ENCODE measurements at places on chromosomes 3 and 15.

DNA sequence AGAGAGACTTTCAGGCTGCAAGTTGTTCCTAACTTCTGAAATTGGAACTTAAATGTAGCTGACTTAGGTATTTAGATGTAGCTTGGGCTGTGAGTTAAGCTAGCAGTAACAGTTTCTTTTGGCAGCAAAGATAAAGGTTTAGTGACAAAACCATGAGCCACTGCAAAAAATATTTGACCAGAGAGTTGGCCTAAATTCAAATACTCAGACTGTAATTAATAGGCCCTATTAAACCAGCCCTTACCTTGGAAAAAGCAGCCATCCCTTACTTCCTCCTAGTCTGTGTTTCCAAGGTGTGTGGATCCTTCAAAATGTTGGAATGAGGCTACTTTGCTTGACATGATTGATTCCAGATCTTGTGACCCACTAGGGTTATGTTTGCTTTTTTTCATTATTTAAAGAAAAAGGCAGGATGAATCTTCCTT, 8.2 kb downstream of the TPM1 start:
- peak; percentile 66 for DNase-seq

GRCh38 chr3:7800006-7800780, 701.4 kb upstream of the LMCD1 start:
- no peak for DNase-seq

GRCh38 chr3:78706906-78707523, 1060.8 kb downstream of the ROBO1 start:
- no peak for DNase-seq

DNA sequence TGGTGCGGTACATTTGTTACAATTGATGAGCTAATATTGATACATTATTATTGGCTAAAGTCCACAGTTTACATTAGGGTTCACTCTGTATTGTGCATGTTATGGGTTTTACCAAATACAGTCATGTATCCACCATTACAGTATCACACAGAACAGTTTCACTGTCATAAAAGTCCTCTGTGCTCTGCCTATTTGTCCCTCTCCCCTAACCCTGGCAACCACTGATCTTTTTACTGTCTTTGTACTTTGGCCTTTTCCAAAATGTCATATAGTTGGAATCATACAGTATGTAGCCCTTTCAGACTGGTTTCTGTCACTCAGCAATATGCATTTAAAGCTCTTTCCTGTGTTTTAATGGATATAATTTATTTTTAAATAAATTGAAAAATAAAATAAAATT, 83.1 kb upstream of the SLC4A7 start:
- DNase-seq, result no peak

DNA sequence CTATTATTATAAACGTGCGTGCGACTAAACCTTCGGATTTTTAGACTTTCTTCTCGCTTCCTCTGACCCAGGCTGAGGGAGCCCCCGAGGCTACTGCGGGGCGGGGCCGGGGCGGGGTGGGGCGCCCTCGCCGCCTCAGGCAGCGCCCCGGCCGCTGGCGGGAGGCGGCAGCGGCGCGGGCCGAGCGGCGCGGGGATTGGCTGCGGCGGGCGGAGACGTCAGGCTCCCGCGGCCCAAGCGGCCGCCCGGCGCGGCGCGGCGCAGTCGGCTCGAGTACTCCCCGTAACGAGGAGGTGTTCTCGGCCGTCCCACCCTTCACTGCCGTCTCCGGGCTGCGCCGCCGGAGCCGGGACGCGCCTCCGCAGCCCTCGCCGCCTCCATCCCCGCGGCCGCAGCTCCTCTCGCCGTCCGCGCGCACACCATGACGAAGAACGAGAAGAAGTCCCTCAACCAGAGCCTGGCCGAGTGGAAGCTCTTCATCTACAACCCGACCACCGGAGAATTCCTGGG, at the start of gene ATP1B3:
Gene ATP1B3 (plus strand): TSS at position 263 of the 510 bp plus-strand sequence. CDS start 159 bp downstream, at position 422.
- peak; percentile 78 for DNase-seq

DNA sequence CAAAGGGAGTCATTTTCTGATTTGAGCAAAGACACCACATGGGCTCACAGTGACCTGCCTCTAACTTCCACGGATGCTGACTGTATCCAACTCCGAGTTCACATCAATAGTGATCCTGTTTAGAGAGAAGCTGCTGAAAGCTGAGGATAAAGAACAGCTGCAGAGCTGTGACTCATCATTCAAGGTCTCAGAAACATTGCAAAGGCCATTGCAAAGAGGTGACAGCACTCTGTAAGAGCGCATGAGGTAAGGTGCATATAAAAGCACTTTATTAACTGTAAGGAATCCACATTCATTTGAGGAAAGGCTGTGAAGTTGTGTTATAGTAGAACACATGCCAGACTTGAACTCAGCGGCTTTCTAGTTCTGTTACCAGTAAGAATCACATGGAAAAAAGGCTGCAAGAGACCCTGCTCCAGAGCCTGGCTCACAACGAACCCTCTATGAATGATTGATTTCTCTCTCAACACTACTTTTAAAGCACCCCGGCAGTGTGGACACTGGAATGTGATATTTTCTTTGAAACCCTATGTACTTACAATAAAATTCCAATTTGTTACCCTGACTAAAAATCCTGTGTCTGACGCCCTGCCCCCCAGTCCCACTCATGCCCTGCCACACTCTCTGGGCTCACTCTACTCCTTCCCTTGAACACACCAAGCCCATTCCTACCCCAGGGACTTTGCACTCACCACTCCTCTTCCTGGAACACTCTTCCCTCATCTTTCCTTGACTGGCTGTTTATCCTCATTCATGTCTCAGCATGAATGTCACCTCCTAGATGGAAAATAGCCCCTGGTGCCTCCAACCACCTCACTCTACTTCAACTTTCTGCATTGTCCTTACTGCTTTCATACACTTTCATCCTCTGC, 111.2 kb downstream of the LSM3 start:
- peak; percentile 96 for DNase-seq

- no peak for DNase-seq
Measured at GRCh38 chr3:144033240-144033589, 61.6 kb downstream of the DIPK2A start.

DNA sequence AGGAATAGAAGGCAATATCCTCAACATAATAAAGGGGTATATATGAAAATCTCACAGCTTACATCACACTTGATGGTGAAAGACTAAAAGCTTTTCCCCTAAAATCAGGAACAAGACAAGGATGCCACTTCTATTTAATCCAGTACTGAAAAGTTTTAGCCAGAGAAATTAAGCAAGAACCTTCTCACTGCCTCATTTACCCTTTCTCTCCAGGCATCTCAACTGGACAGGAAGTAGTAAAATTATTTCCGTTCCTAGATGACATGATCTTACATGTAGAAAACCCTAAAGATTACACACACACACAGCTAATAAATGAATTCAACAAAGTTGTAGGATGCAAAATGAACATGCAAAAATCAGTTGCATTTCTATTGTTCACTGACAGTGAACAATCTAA, 11.2 kb downstream of the SCAP start:
- DNase-seq, result no peak

DNA sequence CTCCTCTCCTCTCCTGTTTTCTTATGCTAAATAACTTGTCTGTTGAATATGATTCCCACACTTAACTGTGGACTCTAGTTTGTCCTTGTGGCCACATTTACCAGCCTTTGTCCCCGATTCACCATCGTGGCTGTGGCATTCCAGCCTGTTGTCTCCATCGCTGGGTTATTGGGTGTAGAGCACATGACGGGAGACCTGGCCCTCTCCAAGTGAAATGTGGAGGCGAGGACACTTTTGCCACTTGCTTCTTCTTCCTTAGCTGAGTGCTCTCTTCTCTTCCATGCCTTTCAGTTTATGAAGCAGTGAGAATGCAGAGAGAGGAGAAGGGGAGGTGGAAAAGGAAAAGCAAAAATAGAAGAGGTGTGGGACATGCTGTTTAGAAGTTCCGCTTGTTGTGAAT, 61.5 kb upstream of the SAMMSON start:
- no peak for DNase-seq

- no peak for DNase-seq
Measured at GRCh38 chr3:132325103-132325606, 7.9 kb downstream of the ACP3 start.

DNA sequence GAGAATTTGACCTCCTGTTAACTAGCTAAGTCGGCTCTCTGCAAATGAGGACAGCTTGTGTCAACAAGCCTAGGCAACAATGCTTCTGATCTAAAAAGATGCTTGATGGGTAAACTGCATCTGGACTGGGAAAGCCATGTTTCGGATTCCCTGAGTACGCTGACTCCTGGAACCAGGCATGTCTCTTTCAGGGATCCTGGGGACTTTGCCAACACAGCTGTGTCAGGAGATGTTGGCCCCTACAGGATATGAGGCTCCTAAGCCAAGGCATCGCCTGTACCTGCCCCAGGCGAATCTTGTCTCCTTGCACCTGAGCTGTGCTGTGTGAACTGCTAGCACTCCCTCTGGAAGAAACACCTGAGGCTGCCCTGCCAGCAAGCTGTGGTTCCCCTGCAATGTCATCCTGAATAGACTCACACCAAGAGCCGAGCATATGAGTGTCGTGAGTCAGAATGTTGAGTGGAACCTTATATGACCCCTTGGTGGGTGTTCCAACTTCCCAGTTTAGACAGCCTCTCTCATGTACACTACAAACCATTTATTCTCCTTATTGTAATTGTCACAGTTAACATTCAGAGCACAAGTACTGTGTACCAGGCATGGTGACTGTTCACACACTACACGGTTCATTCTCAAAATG, 17.0 kb downstream of the EOGT start:
- DNase-seq, result peak; percentile 84

GRCh38 chr3:4503050-4503449, 9.9 kb downstream of the ITPR1 start:
- no peak for DNase-seq

- no peak for DNase-seq
Measured at GRCh38 chr3:184489268-184489841, 72.2 kb upstream of the EPHB3 start.

DNA sequence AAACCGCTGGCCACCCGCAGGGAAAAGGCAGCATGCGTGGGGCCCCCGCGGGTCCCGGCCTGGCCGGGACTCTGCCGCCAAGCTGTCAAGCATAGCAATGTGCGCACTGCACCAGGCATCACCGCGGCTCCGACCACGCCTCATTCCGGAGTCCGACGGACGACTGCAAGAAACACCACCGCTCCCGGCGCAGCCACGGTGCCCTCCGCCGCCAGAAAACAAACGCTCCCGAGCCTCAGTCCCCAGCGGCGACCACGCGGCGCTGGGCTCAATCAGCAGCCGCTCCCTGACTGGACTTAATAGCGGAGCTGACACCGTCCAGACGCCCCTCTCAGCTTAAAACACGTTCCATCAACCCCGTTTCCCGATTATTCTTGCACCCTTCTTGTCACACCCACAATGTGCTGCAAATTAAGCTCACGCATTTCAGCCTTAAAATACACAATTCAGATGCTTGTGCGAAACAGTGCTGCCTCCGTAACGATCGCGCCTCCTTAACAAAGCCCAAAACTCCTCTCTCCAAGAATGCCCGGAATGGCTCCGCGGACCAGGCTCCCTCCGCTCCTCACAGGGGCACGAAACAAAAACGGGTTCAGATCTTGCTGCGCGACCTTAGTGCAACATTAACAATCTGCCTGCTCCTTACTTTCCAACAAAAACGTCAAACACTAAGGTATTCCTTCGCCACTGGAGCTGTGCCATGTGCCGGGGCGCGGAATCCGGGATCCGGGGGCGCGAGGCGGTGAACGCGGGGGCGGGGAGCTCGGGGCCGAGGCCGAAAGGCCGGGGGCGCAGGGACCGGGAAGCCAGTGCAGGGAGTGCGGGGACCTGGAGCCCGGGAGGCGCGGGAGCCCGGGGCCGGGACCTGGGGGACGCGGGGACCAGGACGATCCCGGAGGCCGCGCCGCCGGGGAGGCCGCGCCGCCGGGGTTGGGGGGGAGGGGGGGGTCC, 655 bp downstream of the CYFIP1 start:
- peak; percentile 42 for DNase-seq

- DNase-seq, result no peak
Measured at GRCh38 chr3:4036046-4036445, 236.8 kb downstream of the LRRN1 start.

DNA sequence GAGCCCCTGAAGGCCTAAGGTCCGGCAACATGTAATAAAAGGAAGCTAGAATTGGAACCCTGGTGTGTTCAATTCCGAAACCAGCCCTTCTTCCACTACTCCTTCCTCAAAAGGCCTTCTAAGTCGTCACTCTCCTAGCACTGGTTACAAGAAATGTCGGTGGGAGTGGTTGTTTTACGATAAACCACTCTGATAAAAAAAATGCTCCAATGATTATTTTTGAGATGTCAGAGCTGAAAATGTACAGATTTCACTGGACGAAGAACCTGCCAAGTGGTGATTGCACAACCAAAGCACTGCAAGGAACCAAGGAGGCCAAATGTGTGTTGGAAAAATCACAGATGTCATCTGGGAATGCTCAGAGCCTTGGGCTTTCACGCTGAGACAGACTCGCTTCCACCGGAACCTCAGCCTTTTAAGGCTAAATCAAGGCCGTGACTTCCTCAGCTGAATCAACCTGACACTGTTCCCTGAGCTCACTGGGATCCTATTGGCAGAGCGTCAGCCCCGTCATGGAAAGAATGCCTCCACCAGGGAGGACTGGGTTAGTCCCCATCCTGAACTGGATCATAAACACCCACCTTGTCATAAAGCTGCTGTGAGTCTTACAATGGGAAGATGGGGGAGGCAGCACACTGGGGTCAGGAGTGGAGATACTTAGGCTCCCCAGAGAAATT, 108.1 kb upstream of the THBS1 start:
- peak; percentile 99 for DNase-seq

GRCh38 chr3:142889212-142890014, 530 bp upstream of the PCOLCE2 start:
- DNase-seq, result no peak

DNA sequence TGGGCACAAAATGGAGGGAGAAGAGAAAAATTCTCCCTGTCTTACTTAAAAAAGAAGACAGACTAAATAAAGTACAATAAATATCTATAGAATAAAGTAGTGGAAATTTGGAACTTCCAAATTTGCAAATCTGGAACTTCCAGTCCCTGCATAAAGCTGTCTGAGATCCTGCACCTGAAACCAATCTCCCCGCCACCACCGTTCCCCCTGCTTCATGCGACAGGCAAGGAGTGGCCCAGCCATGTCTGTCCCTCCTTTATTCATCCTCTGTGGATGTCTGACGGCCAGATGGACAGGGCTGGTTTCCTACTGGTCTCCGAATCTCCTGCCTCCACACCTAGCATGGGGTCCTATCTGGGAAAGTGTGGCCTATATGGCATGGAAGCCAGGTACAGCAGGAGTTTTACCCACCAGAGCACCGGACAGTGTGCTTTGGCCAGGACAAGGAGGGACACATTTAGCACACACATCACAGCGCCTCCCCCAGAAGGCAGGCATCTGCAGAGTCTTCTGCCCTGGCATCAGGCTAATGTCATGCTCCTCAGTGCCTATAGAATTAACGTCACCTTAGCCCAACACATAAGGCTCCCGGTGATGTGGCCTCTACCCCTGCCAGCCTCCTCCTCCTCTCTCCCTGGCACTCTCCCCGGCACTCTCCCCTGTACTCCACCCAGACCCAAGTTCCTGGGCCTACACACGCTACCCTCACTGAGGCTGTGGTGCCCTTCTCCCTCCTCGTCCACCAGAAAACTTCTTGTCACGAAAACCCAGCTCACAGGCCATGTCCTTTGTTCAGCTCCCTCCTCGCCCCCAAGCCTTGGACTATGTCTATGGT, 170.8 kb downstream of the XXYLT1 start:
- no peak for DNase-seq

GRCh38 chr3:136281966-136282520, 31.9 kb downstream of the PCCB start:
- no peak for DNase-seq

- no peak for DNase-seq
Measured at GRCh38 chr3:4517093-4517492, 23.9 kb downstream of the ITPR1 start.

All from IMR-90 (cell line).